Hematopoietic multipotent progenitor cell treated with erythropoietin and hydrocortisone succinate and interleukin-3 and kit ligand, for 6 days (in vitro differentiated cells): ENCODE measurements at places on chromosomes 13 and 19.

DNA sequence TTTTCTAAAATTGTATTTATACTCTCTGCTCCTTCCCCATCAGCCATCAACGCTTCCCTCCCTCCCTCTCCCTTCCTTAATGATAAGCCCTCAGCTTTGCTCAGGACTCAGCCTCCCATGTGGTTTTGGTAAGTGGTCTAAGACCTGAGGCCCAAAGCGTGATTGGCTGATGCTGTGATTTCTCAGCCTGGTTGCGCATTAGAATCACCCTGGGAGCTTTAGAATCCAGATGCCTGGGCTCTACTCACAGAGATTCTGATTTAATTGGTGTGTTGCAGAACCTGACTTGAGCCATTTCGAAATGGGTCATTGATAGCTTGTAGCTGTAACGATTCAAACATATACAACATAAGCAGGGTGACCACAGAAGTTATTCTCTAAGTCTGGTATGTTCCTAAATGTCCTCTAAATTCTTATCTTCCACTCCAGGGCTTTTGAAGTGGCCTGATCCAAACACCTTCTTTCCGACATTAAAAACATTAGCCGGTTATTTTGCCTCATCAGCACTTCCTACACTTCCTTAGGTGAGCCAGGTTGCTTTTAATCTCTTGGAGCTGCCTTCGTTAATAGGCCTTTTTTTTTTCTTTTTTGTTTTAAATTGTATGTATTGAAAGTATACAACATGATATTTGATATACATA lies 60.6 kb downstream of the LRCH1 start:
- no peak for DNase-seq

DNA sequence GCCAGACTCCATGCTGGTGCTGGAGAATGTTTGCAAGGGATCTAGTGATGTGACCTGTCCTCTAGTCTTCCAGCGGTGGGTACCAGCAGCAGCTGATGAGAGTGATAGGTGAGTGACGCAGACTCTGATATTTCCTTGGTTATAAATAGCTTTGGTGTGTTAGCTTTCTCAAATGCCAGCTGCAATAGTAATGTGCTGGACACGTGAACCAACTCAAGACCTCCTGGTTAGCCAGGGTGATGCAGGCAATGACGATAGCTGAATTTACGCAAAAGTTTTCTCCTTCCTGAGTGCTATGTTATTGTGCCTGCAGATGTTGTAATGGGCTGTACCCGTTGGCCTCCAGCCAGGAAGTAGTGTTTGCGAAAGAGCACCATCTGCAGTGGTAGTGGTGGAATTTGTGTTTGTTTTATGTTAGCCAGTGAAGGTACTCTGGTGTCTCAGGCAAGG lies 129.5 kb downstream of the CYSLTR2 start:
- DNase-seq: peak; percentile 77

- no peak for DNase-seq
Observed at GRCh38 chr19:44260343-44260681, 626 bp downstream of the ZNF233 start.

DNA sequence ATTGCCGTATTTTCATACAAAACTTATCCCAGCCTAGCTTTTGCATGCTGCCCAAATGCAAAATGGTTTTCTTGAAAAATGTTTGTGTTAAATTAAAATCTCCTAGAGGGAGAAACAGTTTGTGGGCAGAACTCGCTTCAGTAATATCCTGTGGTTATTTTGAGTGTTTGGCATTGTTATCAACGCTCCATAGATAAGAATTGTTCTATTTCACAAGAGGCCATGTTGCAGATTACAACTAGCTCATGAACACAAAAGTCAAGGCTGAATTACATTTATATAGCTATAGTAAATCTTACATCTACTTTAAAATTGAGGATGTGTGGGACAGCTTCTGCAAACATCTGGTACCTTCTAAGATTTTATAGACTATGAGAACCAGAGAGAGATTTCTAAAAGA lies 447.9 kb downstream of the DCT start:
- peak; percentile 51 for DNase-seq

DNA sequence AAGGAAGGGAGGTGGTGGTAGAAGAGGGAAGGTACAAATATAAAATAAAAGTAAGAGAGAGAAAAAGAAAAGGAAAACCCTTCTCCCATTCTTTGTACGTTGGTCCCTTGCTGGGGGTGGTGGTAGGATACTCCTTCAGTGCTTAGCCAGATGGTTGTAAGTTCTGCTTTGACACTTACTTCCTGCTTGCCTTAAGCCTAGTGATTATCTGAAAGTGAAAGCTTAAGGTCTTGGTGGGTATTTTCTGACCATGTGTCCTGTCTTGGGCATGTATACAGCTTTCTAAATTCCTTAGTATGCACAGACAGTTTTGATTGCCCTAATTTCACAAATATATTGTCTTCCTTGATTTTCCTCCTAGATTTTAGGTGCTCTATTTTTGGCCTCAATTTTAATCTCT lies 314.8 kb downstream of the PCDH17 start:
- DNase-seq: no peak

DNA sequence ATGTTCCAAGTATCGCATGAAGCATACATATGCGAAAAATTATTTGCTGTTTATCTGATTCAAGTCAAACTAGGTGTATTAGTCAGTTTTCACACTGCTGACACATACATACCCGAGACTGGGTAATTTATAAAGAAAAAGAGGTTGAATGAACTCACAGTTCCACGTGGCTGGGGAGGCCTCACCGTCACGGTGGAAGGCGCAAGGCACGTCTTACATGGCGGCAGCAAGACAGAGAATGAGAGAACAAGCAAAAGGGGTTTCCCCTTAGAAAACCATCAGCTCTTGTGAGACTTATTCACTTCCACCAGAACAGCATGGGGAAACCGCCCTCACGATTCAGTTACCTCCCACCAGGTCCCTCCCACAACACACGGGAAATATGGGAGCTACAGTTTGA lies 13.0 kb upstream of the PROZ start:
- DNase-seq: no peak

DNA sequence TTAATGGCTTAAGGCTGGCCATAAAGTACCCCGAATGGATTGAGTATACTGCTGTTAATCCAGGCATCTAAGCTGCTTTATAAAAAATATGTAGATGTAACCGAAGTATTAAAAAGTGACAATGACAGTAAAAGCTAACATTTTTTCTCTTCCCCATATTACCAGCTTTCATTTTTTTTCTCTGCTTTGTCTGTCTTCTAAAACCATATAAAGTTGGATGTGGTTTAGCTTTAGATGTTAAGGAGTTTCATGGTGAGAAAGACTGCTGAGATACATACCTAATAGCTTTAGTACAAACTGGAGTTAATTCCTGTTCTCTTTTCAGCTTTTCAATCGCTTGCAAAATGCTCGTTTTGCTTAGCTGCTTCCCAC lies 838 bp downstream of the AKAP11 start:
- no peak for DNase-seq

DNA sequence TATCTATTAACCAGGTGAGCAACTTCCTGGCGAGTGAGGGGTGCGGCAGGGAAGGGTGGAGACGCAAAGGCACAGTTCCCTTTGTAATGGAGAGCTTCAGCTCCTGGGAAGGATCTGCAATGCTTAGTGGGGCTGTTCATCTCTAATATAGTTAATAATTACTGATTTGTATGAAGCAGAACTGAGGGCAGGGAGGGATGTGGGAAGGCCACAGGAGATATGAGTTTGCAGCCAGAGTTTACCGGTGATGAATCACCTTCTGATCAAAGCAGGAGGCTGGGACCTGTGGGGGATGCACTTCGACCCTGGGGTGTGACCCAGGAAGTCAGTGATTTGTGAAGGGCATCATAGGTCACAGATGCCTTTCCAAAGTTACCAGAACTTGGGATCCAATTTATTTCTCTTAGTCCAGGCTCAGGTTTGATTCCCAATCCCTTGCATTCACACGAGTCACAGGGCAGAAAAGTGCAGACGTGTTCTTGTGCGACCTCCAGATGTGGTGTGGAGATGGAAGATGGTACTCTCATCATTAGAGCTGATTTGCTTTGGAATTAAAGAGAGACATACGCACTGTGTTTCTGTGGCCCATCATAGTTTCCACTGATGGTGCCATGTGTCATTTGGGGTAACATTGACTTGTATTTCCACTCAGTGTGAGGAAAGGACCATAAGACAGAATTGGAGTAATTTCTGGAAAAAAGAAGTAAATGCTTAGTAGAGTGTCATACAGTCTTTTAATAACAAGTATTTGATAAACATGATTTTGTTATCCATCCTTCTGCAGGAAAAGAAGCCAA lies 55.0 kb downstream of the LRCH1 start:
- no peak for DNase-seq

GRCh38 chr13:102878481-102878880 lies 32.6 kb downstream of the ERCC5 start:
- DNase-seq: no peak

DNA sequence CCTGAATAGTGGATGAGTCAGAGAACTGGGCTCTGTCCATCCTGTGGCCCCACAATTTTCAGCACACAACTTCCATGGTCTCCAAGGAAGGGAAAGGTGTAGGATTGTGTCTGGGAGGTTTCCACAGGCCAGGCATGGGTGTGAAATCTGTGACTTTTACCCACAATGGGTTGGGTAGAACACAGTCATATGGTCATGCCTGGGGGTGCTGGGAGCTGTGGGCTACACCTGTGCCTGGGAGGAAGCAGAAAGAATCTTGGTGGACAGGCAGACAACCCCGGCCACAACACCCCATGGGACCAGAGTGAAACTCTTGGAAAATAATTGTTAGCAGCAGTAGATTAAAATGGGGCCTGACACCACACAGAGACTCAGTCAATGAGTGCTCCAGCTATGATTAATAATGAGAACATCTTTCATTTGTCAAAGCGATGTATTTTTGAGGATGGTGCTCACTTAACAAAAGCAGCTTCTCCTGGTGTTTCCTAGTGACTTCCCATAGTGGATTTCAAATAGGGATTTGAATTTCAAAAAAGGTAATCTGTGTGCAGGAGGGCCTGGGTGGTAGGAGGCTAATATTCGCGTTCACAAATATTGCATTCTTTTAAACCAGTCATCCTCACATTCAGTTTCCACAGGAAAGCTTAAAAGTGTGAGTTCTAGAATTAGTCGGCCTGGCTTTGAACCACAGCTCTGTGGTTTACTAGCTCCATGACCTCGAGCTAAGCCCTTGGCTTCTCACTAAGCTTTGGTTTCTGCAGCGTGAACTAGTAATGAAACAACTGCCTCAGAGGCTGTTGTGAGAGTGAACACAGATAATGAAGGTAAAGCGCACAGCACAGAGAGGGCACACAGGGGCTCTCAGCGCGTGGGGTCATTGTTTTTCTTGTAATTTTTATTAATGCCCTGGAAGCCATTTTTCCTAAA lies 89.3 kb upstream of the UQCRFS1 start:
- DNase-seq: no peak

DNA sequence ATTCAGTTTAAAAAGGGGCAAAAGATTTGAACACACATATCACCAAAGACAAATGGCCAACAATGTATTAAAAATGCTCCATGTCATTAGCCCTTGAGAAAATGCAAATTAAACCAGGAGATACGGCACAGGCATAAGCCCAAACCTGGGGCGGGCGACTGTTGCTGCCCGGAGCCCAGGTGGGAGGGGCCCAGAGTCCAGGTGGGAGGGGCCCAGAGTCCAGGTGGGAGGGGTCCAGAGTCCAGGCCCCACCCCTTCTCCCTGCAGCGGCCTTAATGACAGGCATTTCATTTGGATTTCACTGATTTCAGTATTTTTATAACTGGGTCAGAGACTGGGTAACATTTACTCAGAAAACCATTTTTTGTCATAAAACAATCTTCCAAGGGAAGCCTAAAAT lies 78.2 kb downstream of the RASA3 start:
- peak; percentile 48 for DNase-seq

DNA sequence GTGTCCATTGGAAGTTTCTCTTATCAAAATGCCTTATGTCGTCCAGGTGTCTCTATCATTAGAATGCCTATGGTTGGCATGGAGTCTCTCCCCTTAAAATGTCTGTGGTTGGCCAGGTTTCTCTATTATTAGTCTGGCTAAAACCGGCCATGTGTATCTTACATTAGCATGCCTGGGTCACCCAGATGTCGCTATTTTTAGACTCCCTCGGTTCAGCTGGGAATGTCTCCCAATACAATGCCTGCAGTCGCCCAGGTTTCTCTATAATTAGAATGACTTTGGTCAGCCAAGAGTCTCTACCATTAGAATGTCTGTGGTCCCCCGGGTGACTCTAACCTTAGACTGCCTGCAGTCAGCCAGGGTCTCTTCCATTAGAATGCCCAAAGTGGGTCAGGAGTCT lies 1536.1 kb downstream of the UQCRFS1 start:
- no peak for DNase-seq

DNA sequence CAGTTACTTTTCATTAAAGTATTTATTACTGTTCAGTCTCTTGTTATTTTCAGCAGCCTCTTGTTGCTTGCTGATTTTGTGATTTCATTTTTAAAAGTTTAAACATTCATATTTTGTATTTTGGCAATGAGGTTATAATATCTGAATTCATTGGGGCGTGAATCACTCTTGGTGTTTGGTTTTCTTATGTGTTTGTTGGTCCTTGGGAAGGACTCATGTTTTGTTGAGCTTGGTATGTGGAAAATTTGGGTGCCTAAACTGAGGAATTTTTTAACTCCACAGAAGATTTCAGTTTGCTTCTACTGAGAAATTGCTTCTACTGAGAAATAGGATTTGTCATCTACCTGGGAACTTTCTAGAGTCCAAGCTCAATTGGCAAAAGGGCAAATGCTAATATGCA lies 38.2 kb downstream of the PDS5B start:
- no peak for DNase-seq

GRCh38 chr19:43674183-43674582 lies 4.2 kb upstream of the PLAUR start:
- DNase-seq: no peak

- DNase-seq: peak; percentile 73
Observed at GRCh38 chr19:41951686-41952172, 7.4 kb downstream of the RABAC1 start.

DNA sequence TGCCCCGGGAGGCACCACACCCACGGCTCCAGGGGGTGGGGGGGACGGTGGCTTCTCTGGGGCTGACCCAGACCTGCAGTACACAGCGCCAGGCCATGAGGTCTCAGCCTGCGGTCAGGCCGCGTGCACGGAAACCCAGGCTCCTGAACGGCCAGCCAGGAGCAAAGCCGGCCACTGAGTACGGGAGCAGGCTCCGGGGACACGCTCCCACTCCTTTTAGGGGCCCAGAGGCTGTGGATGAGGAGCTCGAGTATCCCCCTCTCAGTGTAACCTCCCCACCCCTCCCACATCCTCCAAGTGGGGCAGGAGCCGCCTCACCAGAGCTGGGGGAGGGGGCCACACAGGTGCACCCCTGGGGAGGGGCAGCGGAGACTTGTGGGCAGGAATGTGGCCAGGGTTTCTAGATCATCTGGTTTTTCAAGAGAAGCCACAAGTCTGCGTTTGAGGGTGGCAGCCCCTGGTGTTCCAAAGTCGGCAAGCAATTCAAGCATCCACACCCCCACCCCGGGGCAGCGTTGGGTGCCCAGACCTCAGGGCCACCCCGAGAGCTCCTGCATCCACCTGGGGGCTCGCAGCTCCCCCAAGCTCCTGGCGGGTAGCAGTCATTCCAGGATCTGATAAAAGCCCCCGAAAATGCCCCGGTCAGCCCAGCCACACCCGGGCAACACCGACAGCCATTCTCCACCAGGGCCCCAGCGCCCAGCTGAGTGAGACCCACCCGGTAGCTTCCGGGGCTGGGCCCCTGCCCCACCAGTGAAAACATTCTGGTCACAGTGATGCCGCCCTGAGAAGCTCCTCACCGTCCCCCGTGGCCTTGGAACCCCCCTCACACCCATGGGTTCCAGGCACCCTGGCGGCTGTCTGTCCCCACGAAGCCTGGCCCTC lies 6.1 kb downstream of the SBNO2 start:
- DNase-seq: no peak

GRCh38 chr19:28627669-28628068 lies 585.3 kb downstream of the UQCRFS1 start:
- DNase-seq: no peak
